Epithelial cell of esophagus (primary cell): ENCODE measurements at places on chromosomes 5 and 9.

- DNase-seq = peak; percentile 63
Observed at GRCh38 chr5:103785569-103785968, 223.0 kb upstream of the NUDT12 start.

DNA sequence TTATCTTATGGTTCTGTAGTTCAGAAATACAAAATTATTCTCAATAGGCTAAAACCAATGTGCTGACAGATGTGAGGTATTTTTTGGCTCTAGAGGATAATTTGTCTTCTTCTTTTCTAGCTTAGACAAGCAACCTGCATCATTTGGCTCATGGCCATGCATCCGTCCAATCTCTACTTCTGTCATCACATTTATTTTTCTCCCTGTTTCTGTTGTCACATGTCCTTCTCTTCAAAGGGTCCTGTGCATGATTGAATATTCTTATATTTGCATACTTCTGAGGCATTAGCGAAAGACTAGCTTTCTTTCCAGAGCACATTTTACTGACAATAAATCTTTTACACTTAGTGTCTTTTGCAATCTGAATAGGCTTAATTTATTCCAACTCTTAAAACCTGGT is 564.7 kb downstream of the CDH10 start:
- no peak for DNase-seq

DNA sequence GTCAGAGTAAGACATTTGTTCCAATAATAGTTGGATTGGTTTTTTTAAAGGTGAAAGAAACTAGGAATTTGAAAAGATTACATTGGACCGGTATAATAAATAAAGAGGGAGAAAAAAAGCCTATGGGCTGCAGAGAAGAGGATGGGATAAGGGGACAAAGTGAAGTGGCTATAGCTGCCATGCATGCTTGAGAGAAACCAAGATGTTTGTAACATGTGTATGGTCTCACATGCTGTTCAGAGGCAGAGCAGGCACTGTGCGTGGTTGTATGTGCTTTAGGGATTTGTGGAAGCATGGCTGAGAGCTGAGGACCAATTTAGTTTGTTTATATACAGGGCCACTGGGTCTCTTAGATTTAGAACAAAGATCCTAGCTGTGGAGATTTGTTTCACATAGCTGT is 32.7 kb downstream of the LNPEP start:
- DNase-seq = no peak

DNA sequence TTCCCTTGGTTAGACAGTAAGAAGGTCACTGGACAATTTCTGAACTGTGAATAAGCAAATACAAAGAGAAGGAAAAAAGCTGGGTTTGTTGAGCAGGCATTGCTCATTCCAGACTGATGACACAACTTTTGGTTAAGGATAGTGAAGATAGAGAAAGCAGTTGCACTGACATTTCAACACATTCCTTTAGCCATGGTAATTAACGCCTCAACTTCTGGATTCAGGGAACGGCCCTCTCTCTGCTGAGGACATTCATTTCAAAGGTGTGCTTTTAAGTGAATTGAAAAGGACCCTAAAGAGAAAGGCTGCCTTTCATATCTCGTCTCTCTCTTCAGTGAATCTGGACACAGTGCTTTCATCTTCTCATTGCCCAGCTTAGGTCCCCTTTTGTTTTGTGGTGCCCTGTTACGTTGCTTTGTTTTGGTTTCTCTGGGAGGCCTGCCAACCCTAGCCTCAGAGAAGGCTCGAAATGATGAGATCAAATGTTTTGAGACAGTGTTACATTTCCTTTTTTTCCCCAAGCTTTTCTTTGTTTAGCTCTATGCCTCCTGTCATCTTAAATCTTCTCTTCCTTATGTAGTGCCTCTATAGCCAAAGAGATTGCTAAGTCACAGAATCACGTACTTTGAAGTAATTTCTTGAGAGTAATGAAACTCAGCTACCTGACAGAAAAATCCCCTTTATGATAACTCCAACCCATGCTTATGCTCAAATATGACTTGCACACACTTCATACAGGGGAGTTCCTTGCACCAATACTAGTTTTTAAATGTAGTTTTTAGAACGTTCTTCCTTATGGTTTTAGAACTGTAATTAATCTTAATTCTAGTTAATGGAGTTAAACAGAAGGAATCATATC is 94.4 kb upstream of the IFNE start:
- DNase-seq = peak; percentile 93

- DNase-seq = peak; percentile 54
Observed at GRCh38 chr5:6328173-6328572, 50.2 kb downstream of the MED10 start.

DNA sequence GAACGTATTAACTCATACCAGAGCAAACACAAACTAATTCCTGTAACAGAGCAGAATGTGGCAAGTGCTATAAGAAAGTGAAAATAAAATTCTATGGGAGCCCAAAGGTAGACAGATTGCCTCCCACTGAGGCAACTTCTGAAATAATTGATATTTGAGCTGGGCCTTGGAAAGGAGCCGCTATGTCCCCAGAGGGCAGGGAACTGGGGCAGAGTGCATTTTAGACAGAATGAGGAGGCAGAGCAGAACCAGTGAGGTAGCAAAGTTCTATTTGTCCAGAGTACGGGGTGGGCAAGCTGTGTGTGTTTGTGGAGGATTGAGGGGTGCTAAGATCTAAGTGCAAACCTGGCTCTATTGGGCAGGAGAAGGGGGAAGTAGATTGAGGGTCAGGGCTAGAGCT is 19.8 kb downstream of the CDO1 start:
- no peak for DNase-seq
